Putamen (tissue), 1 donor: ENCODE measurements at places on chromosomes 6 and 20.

GRCh38 chr6:39051399-39052122, 3.0 kb downstream of the GLP1R start:
- DNase-seq: no peak

DNA sequence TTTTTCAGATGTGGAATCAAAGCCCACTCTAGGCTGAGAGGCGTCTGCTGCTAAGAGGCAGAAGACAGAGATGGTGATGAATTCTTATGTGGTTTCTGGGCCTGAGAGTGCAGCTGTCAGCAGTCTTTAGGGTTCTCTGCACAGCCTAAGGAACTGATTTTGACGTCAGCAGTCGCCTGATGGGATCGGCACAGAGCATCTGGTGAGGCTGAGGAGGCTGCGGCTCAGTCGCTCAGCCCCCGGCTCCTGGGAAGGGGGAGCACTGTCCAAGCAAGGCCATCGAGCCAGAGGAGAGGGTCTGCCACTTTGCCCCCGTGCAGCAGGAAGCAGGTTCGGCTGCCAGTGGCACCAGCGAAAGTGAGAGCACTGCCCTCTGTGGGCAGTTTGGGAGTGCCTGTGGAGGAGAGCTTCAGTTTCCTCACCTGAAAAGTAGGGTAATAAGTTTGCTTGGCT, 92.5 kb downstream of the TCP11 start:
- DNase-seq: peak; percentile 86

GRCh38 chr6:106501960-106502371, 127.3 kb downstream of the RTN4IP1 start:
- DNase-seq: no peak

GRCh38 chr6:99282479-99283062, 66.9 kb downstream of the FAXC start:
- DNase-seq: no peak
